ENCODE measurements at places on chromosomes 3 and 15.
A peak's percentile ranks its signal among the peaks of the same experiment; 100 is the strongest.

- no peak for DNase-seq
Measured at GRCh38 chr3:170220871-170221270, 1.4 kb upstream of the PRKCI start.

- DNase-seq: no peak
Measured at GRCh38 chr3:20751296-20751695, 565.3 kb upstream of the SGO1 start.

- no peak for DNase-seq
Measured at GRCh38 chr3:134359121-134360010, 14.9 kb downstream of the AMOTL2 start.

- peak; percentile 31 for DNase-seq
Measured at GRCh38 chr3:152362086-152362485, 93.4 kb downstream of the MBNL1 start.

GRCh38 chr15:92809880-92810361, 90.2 kb upstream of the CHD2 start:
- DNase-seq: peak; percentile 34

DNA sequence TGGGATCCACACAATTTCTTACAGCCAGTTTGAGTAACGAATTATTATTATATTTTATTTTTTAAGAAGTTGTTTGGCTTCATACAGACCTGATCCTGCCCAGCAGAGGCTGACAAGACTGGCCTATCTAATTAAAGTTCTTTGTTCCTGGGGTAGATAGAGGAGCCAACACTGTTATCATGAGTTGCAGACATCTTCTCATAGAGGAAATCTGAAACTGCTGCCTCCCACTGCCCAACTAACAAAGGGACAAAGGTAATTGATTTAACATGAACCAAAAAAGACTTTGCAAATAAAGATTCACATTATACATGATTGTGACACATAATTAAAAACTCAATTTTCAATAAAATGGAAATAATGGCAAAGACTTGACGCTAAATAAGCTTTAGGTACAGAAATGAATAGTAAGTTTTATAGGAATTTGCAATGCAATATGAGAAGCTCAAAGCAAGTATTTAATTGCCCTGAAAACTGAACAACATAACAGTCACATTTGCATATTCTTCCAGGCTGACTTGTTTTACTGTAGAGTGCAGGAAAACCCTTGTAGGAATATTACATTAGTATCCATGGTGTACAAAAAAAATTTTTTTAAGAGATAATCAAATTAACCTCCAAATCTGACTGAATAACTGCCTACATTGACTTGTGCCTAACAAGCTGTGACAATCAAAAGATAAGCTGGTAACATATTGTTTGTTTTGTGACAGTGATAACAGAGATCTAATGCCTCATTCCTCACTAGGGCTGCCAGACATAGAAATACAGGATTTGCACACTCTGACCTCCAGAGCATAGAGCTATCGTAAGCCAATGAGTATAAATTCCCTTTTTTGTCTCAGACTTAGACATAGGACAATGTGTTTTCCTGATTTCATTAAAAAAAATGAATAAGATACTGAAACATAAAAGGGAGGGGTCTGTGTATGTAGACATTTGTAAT, 273.2 kb downstream of the MFSD1 start:
- DNase-seq: no peak

- DNase-seq: no peak
Measured at GRCh38 chr15:48657950-48658591, 12.6 kb upstream of the FBN1 start.

DNA sequence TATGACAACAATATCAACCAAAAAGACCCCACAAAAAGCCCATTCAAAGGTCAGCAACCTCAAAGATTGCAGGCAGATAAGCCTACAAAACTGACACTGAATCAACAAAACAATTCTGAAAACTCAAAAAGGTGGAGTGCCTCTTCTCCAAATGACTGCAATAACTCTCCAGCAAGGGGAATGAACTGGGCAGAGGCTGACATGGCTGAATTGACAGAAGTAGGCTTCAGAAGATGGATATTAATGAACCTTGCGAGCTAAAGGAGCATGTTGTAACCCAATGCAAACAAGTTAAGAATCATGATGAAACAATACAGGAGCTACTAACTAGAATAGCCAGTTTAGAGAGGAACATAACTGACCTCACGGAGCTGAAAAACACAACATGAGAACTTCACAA, 20.4 kb upstream of the SLC25A38 start:
- no peak for DNase-seq

DNA sequence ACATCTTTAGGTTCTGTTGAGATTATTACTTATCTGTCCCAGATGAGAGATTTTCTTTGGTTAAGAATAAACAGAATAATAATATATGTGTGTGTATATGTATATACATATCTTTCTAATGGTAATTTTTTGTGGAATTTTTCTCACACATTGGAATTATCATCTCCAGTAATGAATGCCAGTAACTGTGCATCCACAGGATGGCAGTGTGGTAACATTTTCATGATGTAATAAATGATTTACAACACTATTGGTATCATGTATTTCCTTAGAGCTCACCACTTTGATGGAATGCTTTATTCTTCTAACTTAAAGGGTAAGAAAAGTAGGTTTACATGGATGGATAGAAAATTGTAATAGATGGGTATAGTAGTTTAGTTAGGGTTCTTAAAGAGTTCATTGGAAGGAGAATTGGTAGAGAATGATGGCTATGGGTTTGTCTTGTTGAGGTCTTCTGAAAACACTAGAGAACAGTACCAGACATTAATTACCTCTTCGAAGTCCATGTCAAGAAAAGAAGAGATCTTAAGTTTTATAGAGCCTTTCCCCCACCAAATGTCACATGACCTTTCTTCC, 78.1 kb downstream of the STT3B start:
- DNase-seq: no peak

GRCh38 chr3:134630506-134630905, 20.3 kb downstream of the KY start:
- DNase-seq: no peak

DNA sequence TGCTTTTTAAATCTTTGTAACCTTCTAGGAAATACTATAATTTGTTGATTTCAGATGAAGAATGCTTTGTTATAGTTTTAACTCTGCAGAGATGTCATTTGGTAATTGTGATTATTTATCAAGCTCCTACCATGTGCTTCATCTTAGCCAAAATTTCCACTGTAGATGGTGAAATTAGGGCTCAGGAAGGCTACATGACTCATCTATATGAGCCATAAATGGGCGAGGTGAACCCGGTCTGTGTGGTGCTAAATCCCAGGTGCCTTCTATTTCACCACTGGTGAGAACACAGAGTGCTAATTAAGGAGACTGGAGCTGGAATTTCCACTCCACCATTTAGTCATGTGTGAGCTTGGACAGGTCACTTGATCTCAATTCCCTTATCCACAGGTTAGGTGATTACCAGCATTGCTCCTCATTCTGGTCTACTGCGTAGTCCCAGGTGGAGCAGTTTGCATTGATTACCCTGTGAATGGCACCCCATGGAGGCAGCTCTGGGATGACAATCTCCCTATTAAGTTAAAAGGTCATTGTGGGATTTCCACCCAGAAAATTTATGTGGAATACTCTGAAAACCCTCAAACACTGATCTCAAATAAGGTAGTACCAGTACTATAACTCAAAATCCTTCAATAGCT, 2.8 kb upstream of the CCR3 start:
- DNase-seq: no peak

DNA sequence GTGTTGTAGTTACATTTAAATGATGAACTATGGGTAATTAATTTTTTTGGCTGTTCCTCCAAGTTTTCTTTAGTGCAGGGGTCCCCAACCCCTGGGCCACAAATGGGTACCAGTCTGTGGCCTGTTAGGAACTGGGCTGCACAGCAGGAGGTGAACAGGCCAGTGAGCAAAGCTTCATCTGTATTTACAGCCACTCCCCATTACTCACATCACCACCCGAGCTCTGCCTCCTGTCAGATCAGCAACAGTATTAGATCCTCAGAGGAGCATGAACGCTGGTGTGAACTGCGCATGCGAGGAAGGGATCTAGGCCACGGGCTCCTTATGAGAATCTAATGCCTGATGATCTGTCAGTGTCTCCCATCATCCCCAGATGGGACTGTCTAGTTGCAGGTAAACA, 75.9 kb upstream of the RPL35A start:
- no peak for DNase-seq

GRCh38 chr3:7854266-7854665, 647.4 kb upstream of the LMCD1 start:
- DNase-seq: no peak

DNA sequence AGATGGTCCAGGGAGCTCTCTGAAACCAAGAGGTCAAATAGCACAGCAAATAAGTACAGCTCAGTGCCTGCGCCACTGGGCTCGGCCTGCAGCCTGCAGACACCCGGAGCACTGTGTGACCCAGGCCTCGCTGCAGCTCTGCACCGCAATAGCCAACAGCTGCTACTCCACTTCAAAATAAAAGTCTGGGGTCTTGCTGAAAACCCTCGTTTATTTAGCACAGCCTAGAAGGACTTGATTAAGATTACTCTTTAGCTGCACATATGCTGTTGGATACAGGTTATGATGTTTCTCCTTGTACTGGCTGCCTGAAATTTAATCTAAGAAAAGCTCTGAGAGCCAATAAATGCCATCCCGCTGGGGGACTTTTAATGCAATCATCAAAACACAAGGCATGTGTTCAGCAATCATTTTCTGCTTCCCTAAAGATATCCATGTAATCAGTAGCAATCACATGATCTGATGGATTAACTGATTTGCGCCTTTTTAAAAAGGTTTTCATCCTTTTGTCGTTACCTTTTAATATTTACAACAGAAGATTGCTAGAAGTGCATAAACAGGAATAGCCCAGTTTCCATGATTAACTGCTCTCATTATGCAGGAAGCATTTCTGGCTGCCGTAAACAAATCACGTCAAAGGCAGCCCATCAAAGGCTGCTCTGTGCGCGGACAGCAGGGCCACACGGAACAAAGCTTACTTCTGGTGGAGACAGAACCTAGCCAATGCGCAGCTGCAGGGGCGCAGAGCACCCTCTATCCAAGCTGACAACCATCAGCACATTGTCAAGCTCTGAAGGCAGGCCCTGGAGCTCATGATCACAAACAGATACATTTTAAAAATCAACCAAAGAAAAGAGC, 58.8 kb downstream of the CLASP2 start:
- DNase-seq: peak; percentile 77

DNA sequence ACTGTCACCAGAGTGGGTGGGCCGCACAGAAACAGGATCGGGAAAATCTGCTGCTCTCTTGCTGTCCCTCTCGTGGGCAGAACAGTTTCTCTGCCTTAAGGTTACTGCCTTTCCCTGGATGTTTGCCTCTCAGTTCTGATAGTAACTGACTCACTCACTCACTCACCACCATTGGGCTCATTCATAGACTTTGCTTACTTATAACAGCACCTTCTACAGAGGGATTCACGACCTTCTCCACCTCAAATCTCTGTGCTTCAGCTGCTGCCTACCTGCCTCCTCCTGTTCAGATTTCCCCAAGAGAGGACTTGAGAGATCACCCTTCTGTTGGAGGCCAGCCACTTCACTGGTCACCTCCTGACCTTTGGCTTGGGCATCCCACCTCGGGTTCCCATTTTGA, 147.7 kb upstream of the ICE2 start:
- no peak for DNase-seq

GRCh38 chr15:65847989-65848388, 21.3 kb upstream of the RAB11A start:
- no peak for DNase-seq

DNA sequence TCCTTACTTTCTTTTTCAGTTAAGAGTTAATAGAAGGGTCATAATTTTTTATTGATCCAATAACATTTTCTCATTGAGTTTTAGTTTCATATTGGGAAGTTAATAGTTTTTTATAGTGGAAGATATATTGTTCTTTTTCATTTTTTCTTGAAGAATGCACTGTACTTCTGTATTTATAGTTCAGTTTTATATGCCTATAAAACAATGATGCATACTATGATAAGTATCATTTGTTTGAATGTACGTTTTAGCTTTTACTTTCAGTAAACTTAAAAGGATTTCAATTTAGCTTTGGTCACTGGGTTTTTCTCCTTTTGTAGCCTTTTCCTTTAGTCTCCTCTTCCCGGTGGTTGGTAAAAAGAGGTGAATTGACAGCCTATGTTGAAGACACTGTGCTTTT, 98.8 kb downstream of the DHX36 start:
- DNase-seq: no peak

- DNase-seq: no peak
Measured at GRCh38 chr3:126439346-126439967, 36.2 kb downstream of the ZXDC start.

DNA sequence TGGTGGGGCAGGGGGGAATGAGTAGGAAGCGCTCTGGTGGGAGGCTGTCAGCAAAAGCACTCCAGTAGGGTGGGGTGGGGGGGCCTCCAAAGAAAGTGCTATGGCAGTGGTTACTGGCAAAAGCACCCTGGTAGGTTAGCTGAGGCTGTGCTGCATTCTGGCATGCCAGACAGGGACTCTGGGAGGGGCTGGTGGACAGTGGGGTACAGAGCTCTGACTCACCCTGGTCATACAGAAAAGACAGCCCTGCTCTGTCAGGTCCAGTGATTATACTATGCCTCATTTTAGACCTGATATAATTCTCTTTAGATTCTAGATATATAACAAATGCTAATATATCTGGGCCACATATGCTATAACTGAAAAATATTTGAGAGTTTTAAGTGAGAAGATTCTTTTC, 82.8 kb upstream of the CPNE4 start:
- no peak for DNase-seq

DNA sequence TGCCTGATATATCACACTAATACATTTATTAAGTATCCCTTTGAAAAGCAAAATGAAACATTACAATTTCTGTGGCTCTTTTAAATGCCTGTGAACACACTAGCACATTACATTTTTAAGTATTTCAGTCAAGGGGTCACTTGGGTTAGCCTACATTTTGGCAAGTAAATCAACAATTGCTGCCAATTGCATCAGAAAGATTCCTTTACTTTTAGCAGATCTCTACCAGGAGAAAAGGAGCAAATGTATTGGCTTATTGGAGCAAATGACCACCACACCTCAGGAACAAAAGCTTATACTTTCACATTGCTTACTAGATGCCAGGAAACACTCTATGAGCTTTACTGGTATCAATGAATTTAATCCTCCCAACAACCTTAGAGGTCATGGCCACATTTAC, 947.1 kb downstream of the FHIT start:
- no peak for DNase-seq

- no peak for DNase-seq
Measured at GRCh38 chr3:160008961-160009360, 20.3 kb downstream of the IL12A start.

- DNase-seq: no peak
Measured at GRCh38 chr15:44136991-44137477, 58.0 kb downstream of the FRMD5 start.

DNA sequence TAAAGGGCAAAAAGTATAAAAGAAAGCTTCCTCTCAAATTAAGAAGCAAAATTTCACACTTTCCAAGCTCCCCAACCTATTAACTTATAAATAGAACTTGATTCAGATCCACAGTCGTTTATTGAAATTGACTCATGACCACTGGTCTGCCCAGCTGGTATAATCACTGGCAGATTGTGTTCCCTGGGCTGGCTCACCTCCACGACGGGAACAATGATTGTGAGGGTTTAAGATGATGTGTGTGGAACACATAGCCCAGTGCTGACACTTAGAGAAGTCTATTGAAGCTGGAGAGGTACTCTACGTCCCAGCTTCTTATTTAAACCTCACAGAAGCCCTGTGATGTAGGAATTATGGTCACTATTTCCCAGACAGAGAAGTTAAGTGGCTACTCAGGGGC, 90.4 kb downstream of the MB21D2 start:
- no peak for DNase-seq

Data from BE2C (cell line).